ENCODE measurements at places on chromosomes 13 and 19.
A peak's percentile ranks its signal among the peaks of the same experiment; 100 is the strongest.

- DNase-seq = peak; percentile 6
These were observed at the start of gene GPR12 for GRCh38 chr13:26759907-26760831. Gene GPR12, minus strand, starts transcription at chr13:26760786. Its CDS starts 959 bp downstream, at chr13:26759827.

DNA sequence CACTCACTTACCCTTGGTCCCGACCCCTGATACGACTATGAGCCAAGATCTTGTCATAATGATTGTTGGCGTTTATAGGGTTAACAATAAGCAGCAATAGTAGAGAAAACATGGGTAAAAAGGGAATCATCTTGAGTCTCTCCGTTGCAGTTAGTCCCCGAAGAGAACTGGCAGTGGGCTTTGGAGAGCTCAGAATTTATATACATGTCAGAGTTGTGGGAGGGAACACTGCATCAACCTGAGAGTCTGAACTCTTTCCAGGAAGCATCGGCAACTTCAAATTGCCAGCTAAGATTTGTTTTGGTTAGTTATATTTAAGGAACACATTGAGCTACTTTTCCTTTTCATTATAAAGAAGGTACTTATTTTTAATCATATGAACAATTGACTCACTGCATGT lies at the start of gene POSTN:
TSS of gene POSTN (minus strand) at position 172 of the 400 bp plus-strand sequence. CDS start at position 130, 42 bp downstream.
- DNase-seq = peak; percentile 87

DNA sequence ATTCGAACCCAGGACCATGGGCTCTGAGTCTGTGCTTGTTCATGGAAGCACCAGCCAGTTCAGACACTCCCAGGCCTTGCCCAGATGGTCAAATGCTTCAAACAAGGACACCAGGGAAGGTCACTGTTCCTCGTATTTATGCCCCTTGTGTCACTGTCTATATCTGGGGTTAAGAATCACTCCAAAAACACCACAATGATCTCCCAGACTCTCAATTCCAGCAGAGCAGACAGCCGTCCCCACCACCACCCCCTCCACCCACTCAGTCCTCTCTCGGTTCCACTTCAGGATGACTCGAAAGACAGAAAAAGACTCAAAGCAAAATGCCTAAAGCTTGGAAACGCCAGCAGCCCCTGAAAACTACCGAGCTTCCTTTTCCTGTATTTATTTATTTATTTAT lies 79.0 kb downstream of the INSR start:
- no peak for DNase-seq

DNA sequence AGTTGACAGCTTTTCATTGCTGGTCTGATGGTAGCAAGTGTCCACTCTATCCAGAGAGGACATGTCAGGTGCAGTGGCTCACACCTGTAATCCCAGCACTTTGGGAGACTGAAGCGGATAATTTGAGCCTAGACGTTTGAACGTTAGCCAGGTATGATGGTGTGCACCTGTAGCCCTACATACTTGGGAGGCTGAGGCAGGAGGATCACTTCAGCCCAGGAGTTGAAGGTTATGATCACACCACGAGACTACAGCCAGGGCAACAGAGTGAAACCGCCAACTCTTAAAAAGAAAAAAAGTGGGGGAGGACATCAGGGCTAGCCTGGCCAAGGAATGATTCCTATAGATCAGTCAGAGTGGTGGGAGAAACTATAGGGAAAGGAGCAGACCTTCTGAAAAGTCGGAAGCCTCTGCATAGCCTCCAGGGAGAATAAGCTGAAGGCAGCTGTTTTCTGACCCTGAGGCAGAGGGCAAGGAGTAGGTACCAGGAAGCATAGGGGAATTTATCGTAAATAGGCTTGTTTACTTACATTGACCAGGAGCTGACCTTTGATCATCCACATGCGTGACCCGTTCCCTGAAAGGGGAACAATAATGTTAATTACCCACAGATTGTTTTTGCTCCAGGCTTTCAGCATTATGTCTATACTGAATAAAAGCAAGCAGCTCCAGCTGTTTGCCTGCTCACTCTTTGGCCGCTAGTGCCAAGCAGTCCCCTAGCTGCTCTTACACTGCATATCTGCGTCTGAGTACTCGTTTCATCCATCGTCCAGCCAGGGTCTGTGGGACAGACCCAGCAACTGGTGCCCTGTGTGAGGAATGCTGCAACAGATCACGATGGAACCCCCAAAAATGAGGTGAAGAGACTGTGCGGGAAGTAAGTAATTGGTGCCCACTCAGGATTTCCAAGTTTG lies 161.6 kb downstream of the RNF17 start:
- DNase-seq = no peak

GRCh38 chr19:47790398-47790814 lies 11.9 kb downstream of the SELENOW start:
- DNase-seq = peak; percentile 73

- peak; percentile 67 for DNase-seq
These were observed 25.5 kb downstream of the FGF21 start for GRCh38 chr19:48780631-48781391.

DNA sequence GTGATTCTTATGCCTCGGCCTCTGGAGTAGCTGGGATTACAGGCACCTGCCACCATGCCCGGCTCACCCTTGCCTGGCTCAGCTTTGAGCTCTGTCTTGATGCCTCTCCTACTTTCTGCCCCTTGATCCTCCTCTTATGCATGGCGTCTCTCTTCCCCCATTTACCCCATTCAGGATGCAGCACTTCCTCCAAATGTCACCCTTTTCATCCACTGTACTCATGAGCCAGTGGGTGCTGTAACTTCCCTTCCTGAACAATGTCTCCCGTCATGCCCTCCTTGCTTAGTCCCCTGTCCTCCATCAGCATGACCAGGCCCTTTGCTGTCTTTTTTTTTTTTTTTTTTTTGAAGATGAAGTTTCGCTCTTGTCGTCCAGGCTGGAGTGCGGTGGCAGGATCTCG lies 3.4 kb upstream of the SIGLEC9 start:
- no peak for DNase-seq

DNA sequence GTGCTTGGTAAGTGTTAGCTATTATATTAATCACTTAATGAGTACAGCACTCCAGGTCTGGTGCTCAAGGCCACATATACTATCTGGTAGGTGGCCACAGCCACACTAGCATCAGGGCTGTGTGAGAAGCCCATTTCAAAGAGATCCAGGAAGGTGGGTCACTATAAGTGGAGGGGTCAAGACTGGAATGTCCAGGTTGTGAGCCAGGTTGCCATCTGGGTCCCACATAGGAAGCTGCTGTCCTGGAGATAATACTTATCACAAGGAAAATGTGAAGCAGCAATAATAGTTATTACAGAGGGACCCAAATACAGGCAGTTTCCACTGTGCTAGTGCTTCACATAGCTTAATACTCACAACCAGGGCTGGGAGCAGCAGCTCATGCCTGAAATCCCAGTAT lies 13.1 kb downstream of the C19orf47 start:
- DNase-seq = no peak

- peak; percentile 17 for DNase-seq
These were observed 100.7 kb downstream of the SERP2 start for GRCh38 chr13:44474122-44474910.

DNA sequence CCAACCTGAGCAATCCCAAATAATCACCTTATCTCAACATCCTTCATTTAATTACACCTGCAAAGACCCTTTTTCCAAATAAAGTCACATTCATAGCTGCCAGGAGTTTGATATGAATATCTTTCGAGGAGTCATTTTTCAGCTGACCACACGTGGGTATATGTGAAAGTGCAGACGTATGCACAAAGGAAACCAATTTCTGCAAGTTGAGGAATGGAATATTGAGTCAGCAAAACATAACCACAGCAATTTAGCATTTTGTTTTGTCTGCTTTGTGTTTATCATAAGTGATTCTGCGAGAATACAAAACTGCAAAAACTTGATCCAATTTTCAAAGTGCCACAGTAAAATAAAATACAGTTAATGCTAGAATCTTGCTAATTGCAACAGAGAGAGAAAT lies 295.9 kb downstream of the SUCLA2 start:
- no peak for DNase-seq

- DNase-seq = no peak
These were observed 178.8 kb downstream of the KATNAL1 start for GRCh38 chr13:30128591-30128990.

- peak; percentile 24 for DNase-seq
These were observed 42.4 kb downstream of the ADGRE3 start for GRCh38 chr19:14632286-14632685.

DNA sequence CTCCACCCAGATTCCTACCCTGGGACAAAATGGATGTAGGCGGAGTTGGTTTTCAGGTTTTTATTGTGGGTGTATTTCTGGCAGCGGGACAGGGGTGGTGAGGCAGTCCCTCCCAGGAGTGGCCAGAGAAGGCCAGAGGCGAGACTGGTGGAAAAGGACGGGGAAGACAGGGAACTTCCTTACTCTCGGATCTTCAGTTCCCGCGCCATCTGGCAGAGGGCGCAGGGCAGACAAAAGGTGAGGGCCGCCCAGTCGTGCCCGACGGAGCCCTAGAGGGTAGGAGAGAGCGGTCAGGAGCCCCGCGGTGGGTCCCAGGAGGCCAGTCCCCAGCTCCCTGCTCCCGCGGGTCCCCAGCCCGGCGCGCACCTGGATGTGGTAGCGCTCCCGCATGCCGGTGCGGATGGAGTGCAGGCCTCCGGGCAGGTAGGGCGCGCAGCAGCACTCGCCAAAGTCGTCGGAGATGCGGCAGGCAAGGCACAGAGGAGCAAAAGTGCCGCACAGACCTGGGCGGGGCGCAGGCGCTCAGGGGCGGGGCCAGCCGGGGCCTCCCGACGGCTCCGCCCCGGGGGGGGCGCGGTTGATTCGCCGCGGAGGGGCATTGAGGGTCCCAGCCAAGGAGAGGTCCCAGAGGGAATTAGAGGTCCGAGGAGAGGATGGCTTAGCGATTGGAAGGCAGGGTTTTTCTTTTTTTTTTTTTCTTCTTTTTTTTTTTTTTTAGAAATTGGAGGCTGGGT lies 3.0 kb downstream of the CNFN start:
- peak; percentile 47 for DNase-seq

DNA sequence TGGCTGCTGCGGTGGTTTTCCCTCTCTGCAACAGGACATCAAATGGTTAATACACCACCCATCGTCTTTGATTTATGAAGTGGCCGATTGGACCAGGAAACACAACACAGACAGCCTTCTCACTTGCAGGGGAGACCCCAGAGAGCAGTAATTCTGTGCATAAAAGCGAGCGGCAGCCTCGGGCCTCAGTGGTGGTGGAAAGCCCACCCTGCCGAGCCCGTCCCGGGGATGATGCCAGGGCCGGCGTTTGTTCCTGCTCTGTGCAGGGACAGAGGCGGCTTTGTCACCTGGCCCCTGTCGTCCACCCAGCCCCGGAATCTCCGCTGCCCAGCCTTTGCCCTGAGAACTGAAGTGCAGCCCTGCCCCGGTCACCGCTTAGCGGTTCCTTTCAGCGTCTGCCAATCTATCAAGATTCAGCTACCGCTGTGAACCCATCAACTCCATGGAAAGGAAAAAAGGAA lies 184.4 kb downstream of the TSHZ3 start:
- no peak for DNase-seq

GRCh38 chr19:30107251-30107650 lies 165.2 kb downstream of the URI1 start:
- DNase-seq = no peak

DNA sequence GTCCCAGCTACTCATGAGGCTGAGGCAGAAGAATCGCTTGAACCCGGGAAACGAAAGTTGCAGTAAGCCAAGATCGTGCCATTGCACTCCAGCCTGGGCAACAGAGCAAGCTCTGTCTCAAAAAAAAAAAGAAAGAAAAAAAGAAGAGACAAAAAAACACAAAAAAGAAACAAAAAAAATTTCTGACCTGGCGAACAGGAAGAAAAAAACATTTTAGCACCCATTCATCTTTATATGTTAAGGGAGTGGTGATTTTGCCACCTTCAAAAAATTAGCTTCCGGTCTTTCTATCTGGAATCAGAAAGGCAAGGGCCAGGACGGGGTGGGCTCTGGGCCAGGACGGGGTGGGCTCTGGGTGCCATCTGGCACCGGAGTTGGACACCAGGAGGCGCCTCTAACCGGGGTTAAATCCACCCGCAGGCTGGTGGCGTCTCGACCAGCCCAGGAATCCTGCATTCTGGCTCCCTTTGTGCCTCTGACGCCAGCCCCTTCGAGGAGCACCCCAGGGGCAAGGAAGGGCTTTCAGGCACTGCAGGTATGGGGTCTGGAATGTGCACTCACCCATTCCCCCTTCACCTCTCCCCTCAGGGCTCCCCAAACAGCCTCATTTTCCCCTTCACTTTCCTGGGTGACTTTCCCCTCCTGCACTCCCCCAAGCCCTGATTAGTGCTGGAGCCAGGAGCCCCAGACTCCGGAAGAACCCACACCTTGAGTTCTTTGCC lies 10.4 kb upstream of the ZSWIM4 start:
- peak; percentile 72 for DNase-seq

Data from fibroblast of pulmonary artery (primary cell).